ENCODE measurements at places on chromosomes 13 and 19. TPM values are rescaled to one million over a fixed set of nuclear protein-coding genes. Genes with fewer than 3 reads are reported as not detected.

The LRP3 gene
- total RNA-seq = 36.2 TPM

The PCCA gene
- total RNA-seq = 34.7 TPM

The SUPT5H gene
- total RNA-seq = 54.5 TPM

The TMEM259 gene
- total RNA-seq = 64.1 TPM

The LGALS7 gene
- total RNA-seq = not detected

The URAD gene
- total RNA-seq = not detected

The ZSCAN1 gene
- not detected for total RNA-seq

The PSG11 gene
- not detected for total RNA-seq

The SYCN gene
- not detected for total RNA-seq

The EPN1 gene
- total RNA-seq = 83.7 TPM

The ADPRHL1 gene
- total RNA-seq = 1.0 TPM

The CGB2 gene
- total RNA-seq = not detected

The NPAS1 gene
- not detected for total RNA-seq

The CAPN12 gene
- 0.15 TPM for total RNA-seq

The CEACAM7 gene
- total RNA-seq = not detected

The ZNF491 gene
- total RNA-seq = 3.8 TPM

The KLF1 gene
- not detected for total RNA-seq

The ZNF296 gene
- 0.17 TPM for total RNA-seq

The TMEM91 gene
- 10.9 TPM for total RNA-seq

The ZNF284 gene
- total RNA-seq = 3.8 TPM

The SLC25A41 gene
- under 0.01 TPM for total RNA-seq

The ZNF610 gene
- 2.9 TPM for total RNA-seq

Data from smooth muscle cell of trachea (primary cell).